ENCODE measurements at places on chromosomes 11 and 22.
A peak's percentile ranks its signal among the peaks of the same experiment; 100 is the strongest.

DNA sequence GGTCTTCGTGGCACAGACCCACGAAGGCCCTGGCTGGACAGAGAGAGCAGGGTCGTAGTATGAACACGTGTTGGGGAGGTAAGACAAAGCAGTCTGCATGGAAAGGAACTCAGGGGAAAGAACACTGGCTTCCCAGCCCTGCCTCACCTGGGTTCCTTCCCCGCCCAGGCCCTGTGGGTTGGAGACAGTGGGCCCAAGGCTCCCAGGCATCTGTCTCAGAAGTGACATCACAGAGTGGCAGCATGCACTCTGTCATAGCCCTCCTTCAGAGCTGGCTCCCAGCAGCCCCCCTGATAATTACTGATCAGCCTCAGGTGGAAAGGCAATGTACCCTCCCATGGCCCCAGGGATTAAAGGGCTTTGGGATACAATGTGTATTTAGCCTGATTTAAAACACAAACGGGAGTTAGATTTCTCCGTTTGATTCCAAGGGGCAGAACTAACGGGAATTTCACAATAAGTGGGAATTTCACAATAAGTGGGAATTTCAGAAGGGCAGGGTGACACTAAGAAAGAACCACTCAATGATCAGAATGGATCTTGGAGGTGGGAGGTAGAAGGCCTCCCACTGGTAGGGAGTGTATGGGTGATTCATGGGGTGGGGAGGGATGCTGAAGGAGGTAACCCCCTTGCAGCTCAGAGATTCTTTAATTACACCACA lies 65.1 kb downstream of the SLC22A12 start:
- DNase-seq: no peak

- no peak for DNase-seq
Observed at GRCh38 chr11:57547854-57548377, 10.5 kb downstream of the SMTNL1 start.

GRCh38 chr11:130947889-130948288 lies 31.6 kb upstream of the SNX19 start:
- no peak for DNase-seq

GRCh38 chr11:66006134-66006890 lies 4.0 kb downstream of the BANF1 start:
- DNase-seq: no peak

DNA sequence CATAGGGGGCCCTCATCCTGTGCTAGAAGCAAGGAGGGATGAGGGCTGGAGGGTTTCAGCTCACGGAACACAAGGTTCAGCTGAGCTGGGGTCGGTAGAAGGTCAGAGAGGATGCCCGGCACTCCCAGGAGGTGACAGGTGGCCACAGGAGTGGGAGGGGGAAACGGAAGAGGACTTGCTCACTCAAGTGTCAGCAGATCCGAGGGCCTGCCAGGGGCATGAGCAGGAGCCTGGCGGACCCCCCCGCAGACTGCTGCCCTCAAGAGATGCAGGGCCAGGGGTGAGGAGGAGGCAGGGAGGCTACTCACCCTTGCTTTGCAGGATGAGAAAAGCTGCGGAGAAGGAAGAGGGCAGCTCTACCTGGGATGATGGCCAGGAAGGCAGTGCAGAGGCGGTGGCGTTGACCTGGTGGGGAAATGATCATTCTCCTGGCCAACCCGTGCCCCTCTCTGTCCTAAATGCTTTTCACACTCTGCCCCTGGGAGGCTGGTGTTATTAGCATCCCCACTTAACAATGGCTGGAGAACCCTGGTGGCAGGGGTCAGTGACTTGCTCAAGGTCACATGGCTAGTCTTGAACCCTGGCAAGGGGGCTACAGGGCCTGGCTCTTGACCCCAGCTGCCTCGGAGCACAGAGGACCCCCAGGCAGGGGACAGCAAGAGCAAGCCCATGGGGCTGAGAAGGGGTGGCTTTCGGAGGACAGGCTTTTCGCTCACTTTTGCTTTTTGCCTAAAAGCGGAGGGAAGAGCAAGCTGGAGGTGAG lies 30.1 kb upstream of the CSNK1E start:
- DNase-seq: no peak

DNA sequence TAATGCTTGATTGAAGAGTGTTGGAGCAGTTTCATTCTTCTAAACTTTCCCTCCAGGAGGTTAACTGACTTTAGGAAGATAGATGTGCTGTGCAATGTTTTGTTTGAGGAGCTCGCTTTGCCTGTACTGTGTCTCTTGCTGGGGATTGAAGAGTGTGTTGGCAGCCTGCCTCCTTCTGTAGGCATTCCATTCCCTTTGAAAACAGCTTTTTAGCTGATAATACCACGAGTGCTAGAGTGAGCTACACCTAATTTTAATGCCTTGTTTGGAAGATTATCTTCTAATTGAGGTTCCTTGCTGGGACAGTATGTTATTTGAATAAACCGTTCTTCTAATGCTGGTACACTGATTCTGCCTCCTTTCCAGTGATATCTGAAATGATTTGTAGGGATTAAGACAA lies 7.2 kb downstream of the DDX10 start:
- DNase-seq: no peak

DNA sequence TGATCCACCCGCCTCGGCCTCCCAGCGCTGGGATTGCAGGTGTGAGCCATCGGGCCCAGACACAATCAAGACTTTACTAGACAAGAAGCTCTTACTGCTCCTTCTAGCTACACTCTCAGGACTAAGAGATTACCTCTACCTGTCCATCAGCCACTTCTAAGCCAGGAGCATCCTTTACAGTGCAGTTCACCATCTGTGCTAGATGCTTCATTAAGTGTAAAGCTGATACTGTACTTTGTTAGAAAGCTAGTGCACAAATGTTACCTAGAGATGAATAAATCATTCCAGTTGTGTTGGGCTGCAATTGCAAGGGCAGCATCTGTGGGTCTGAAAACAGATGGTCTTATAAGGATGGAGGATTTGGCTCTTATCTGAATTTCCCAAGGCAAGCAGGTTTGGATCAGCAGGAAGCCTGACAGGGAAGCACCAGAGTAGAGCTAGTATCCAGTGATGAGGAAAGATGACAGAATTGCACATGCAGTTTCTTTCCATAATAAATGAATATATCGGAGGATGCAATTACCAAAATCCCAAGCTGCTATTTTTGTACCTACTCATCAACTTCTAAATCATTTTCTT lies 58.3 kb downstream of the FAM168A start:
- DNase-seq: no peak

GRCh38 chr11:15539645-15540044 lies 424.9 kb downstream of the INSC start:
- DNase-seq: no peak

GRCh38 chr11:81756864-81757595 lies 976.6 kb downstream of the FAM181B start:
- DNase-seq: no peak

- DNase-seq: peak; percentile 76
Observed at GRCh38 chr22:50620593-50621355, 7.2 kb downstream of the ARSA start.

GRCh38 chr11:44028816-44029506 lies 18.8 kb upstream of the ACCSL start:
- DNase-seq: no peak

GRCh38 chr11:61814247-61814957 lies 2.4 kb downstream of the FADS1 start:
- peak; percentile 46 for DNase-seq

DNA sequence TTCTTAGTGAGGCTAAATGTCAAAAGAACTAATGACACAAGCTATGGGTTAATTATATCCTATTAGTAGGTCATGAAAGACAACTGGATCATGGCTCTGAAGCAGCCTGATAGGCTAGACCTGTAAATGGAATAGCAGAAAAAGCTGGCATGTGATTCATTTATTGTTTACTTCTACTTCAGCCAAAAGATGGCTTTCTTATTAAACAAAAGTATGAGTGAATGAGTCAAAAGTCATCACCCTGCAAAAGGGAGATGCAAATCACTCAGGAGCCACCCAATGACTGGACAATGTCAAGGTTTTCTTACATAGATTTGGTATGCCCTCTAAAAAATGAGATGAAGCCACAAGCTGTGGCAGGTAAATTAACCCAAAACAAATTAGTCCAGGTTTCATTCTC lies 138.0 kb downstream of the TRPC6 start:
- no peak for DNase-seq

- no peak for DNase-seq
Observed at GRCh38 chr11:124315052-124315451, 1.3 kb upstream of the OR8D1 start.

DNA sequence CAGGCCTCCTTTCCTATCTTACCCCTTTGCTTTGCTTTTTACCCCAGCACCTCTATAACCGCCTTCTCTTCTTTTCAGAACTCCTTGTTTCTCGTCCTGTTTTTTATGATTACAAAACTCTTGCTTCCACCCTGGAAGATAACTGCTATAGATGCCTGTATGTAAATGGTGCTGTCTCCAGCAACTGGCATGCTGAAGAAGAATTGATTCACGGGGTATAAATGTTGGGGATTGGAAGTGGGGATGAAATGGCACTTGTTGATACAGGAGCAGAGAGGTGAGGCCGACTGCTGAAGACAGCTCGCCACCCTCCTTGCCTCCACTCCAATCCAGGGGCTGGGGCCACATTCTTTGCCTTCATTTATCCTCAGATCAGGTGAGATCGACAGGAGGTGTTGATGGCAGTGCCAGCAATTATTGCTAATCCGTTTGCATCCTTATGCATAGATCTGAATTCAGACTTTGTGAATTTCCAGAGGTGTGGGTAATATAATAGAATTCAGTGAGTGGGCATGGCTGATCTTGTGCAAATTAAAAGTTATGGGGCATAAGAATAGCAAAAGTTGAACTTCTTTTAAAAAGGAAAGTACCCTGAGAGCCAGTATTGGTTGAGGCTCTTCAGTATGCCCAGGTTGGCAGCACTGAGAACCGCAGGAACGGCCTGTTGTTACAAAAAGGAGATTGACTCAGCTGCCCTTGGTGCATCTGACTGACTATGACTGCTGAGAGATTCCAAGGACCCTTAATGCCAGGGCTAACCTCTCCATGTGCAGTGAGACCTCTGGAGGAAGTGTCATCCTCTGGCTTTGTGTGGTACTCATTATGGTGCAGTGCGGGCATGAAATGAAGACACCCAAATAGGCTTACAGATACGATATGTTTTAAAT lies 5.3 kb downstream of the NEAT1 start:
- DNase-seq: peak; percentile 38

- DNase-seq: no peak
Observed at GRCh38 chr11:113488931-113489351, 13.7 kb upstream of the DRD2 start.

GRCh38 chr11:10022764-10023163 lies 271.3 kb downstream of the SBF2 start:
- DNase-seq: no peak

DNA sequence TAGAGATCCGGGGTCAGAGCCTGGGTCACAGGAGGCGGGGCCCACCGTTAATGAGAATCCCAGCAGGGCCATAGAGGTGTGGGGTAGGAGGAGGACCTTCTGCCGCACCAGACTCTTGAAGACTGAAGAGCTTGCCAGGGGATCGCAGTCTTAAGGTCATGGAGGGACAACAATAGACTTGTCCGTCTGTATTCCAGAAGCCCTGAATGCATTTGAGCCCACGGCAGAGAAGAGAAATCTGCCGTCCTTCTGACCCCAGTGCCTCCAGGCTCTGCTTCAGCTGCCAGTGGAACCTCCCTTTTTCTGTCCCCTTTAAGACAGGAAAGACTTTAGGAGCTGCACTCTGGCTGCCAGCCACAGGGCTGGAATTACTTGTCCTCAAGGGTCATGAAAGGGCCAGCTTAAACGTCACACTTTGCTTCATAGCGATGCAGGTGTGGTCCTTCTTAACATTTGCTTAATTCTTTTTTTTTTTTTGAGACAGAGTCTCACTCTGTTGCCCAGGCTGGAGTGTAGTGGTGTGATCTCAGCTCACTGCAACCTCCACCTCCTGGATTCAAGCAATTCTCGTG lies 15.5 kb upstream of the ST3GAL4 start:
- no peak for DNase-seq

- no peak for DNase-seq
Observed at GRCh38 chr11:91859666-91860065, 365.0 kb upstream of the FAT3 start.

DNA sequence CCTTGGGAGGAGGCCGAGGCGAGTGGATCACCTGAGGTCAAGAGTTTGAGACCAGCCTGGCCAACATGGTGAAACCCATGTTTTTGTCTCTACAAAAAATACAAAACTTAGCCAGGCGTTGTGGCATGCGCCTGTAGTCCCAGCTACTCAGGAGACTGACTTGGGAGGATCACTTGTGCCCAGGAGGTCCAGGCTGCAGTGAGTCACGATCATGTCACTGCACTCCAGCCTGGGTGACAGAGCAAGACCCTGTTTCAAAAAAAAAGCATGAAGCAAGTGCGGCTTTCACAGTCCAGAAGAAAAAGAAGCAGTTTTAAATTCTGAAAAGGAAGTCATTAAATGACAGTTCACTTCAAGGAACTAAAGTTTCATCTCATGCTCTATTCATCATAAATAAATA lies 7.1 kb upstream of the LTO1 start:
- DNase-seq: no peak

GRCh38 chr11:7575841-7576725 lies 62.3 kb downstream of the PPFIBP2 start:
- no peak for DNase-seq

GRCh38 chr11:95888439-95888838 lies 35.5 kb downstream of the MTMR2 start:
- no peak for DNase-seq

GRCh38 chr11:47104261-47104950 lies 72.3 kb downstream of the ARFGAP2 start:
- DNase-seq: no peak

GRCh38 chr11:63641727-63642126 lies 27.5 kb upstream of the PLAAT3 start:
- DNase-seq: no peak

GRCh38 chr22:21041937-21042336 lies 3.8 kb upstream of the LRRC74B start:
- no peak for DNase-seq

GRCh38 chr11:24842308-24842707 lies 345.5 kb downstream of the LUZP2 start:
- no peak for DNase-seq

DNA sequence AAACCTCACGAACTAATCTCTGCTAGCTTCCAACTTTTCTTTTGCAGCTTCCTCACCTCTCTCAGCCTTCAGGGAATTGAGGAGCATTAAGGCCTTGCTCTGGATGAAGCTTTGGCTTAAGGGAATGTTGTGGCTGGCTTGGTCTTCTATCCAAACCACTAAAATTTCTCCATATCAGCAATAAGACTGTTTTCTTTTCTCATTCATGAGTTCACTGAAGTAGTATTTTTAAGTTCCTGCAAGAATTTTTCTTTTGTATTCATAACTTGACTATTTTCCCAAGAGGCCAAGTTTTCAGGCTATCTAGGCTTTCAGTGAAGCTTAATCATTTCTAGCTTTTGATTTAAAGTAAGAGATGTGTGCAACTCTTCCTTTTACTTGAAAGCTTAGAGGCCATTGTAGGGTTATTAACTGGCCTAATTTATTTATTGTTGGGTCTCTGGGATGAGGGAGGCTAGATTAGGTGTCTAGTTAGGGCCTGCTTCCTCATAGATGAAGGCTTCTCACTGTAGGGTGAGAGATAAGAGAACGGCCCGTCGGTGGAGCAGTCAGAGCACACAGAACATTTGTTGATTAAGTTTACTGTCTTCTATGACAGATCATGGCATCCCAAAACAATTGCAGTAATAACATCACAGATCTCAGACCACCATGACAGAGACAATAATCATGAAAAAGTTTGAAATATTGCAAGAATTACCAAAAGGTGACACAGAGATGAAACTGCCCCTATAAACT lies 33.2 kb downstream of the CSF2RB start:
- DNase-seq: no peak

GRCh38 chr11:87596176-87596575 lies 558.4 kb downstream of the TMEM135 start:
- no peak for DNase-seq

GRCh38 chr11:116049383-116049782 lies 545.2 kb upstream of the CADM1 start:
- DNase-seq: no peak

Data from T-helper 2 cell treated with Interferon-gamma antibody and Interleukin-4, amounts not matched to agents 5 μg/mL and 100 μg/mL, for 36 hours (primary cell).